ENCODE measurements at places on chromosomes 13 and 19.

DNA sequence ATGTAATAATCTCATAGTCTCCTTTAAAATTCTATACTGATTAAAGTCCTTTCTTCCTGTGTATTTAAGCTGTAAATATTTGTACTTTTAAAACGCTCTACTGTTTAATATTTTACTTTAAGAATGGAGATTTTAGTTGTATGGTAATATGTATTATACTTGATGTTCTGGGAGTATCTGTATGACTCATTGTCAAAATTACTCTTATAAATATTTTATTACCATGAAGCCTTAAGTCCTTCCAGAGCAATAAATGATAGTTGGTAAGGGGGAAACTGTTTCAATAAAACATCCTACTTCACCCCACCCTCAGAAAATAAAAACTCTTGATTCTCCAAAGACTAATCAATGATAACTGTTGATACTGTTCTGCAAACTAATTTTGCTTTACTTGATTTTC is 6.4 kb downstream of the PCDH9 start:
- DNase-seq, result no peak

GRCh38 chr13:64371045-64371444 is 2859.1 kb downstream of the PCDH9 start:
- no peak for DNase-seq

DNA sequence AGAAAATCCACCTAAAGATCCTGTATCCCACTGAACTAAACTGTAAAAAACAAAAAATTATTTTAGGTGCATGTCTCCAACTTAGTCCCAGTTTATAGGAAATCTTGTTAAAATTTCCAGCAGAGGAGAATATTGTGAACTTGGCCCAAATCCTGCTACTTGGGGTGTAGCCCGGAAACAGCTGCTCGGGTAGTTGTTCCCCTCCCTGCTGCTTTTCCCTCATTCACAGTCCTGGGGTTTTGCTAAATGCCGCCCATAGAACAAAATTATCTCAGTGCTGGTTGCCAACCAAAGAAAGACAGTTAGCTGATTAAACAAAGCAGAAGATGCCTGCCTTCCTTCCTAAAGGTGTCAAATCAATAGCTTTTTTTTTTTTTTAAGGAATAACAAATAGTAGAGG is 330.5 kb upstream of the KLF12 start:
- DNase-seq, result no peak

- DNase-seq, result no peak
These were observed 98.7 kb upstream of the RNF113B start for GRCh38 chr13:98275681-98276171.

GRCh38 chr19:49125025-49125731 is 5.8 kb downstream of the PPFIA3 start:
- no peak for DNase-seq

All from CD4-positive, alpha-beta T cell treated with Interferon gamma for 1 hour (primary cell).